ENCODE measurements at places on chromosomes 12 and 14. TPM values are rescaled to one million over a fixed set of nuclear protein-coding genes. Genes with fewer than 3 reads are reported as not detected.

Gene SLC2A14
- total RNA-seq, result 0.24 TPM

Gene SCNN1A
- total RNA-seq, result 0.85 TPM

Gene PARPBP
- 5.0 TPM for total RNA-seq

Gene CD163
- total RNA-seq, result 0.24 TPM

Gene SLC8A3
- not detected for total RNA-seq

Gene FGF6
- not detected for total RNA-seq

Gene RASAL1
- total RNA-seq, result not detected

Gene FOXN4
- total RNA-seq, result not detected

Gene RFX4
- not detected for total RNA-seq

Gene C1QL4
- not detected for total RNA-seq

Gene FAM90A1
- 0.16 TPM for total RNA-seq

Data from hair follicle dermal papilla cell (primary cell).